ENCODE measurements at places on chromosomes 13 and 19.

- DNase-seq: no peak
Measured at GRCh38 chr19:37964109-37964508, 57.1 kb downstream of the SIPA1L3 start.

GRCh38 chr13:82294226-82294625 lies 1588.0 kb downstream of the SLITRK1 start:
- DNase-seq: no peak

DNA sequence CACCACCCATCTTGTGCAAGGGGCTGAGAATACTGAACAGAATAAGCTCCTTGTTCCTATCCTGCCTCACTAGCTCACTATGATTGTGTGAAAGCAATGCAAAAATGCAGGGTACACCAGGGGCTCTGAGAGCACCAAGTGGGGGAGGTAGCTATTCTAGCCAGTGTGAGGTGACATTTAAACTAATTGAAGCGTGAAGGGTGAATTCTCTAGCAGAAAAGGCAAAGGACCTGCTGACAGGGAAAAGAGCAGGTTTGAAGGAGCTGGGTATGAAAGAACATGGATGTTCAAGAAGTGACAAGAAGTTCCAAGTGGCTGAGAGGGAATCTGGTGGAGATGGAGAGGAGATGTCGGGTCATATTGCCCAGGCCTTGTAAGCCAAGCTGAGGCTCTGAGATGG lies 64.2 kb downstream of the SIAH3 start:
- DNase-seq: no peak

GRCh38 chr19:58407658-58408151 lies 744 bp upstream of the ZNF584 start:
- peak; percentile 26 for DNase-seq

GRCh38 chr19:48833049-48833448 lies 3.2 kb downstream of the HSD17B14 start:
- no peak for DNase-seq

DNA sequence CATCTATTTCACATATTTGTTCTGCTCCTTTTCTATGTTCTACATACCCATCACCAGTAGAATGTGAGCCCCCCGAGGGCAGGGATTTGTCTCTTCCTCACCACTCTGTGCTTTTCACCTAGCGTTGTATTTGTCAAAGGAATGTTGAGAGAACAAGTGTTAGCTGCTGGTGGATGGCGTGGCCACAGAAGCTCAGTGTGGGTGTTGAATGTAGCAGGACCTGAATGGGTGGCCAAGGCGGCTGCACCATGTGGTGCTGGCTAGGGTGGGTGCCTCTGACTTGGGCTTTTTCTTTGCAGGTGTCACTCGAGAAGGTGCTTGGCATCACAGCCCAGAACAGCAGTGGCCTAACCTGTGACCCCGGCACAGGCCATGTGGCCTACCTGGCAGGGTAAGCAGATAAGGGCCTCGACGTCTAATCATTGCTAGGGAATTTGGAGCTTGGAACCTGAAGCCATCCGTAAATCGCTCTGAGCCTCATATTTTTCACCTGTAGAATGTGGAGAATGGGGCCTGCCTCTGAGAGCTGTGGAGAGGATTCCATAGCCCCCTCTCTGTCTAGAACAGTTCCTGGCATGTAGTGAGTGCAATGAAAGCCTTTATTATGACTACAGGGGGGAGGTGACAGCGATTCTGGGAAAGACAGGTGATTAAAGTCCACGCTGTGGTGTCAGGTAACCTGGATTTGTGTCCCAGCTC lies 3.9 kb downstream of the WDR62 start:
- no peak for DNase-seq

DNA sequence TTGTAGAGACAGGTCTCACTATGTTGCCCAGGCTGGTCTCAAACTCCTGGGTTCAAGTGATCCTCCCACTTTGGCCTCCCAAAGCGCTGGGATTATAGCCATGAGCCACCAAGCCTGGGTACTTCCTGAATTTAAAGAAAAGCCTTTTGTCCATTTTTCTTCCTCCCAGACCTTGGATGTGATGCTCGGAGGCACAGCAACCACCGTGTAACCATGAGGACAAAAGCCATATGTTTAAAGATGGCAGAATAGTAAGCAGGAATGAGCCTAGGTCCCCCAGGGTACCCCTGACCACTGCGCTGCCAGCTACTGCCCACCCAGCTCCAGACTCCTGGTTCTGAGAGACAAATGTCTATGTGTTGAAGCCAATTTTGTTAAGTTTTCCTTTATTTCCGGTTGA lies 31.1 kb downstream of the ZC3H4 start:
- DNase-seq: no peak

DNA sequence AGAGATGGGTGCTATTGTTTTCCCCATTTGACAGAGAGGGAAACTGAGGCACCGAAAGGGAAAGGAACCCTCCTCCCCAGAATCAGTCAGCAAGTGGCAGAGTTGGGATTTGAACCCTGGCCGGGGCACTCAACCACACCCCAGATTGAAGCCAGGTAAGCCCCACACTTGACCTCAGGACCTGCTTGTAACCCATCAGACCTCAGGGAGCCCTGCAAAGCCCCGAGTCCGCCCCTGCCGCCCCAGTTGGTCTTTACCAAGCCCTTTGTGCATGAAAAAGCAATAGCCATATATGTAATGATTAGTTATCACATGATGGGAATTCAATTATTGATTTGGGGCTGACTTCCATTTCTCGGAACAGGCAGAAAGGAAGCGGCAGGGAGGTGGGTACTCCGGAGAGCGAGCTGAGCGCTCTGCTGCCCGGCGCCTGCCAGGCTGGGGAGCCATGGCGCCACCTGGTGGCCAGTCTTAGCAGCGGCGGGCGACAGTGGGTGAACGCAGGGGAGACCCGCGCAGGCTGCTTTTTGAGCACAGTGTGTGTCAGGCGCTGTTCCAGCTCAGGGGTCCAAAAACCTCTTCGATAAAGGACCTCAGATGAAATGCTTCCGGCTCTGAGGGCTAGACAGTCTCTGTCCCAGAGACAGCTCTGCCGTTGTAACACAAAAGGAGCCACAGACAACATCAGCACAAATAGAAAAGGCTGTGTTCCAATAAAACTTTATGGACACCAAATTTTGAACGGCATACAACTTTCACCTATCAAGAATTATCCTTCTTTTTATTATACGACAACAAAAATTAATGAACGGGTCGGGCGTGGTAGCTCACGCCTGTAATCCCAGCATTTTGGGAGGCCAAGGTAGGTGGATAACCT lies 82.9 kb upstream of the CACNA1A start:
- peak; percentile 83 for DNase-seq

GRCh38 chr13:101139081-101139480 lies 277.2 kb downstream of the NALCN start:
- no peak for DNase-seq

DNA sequence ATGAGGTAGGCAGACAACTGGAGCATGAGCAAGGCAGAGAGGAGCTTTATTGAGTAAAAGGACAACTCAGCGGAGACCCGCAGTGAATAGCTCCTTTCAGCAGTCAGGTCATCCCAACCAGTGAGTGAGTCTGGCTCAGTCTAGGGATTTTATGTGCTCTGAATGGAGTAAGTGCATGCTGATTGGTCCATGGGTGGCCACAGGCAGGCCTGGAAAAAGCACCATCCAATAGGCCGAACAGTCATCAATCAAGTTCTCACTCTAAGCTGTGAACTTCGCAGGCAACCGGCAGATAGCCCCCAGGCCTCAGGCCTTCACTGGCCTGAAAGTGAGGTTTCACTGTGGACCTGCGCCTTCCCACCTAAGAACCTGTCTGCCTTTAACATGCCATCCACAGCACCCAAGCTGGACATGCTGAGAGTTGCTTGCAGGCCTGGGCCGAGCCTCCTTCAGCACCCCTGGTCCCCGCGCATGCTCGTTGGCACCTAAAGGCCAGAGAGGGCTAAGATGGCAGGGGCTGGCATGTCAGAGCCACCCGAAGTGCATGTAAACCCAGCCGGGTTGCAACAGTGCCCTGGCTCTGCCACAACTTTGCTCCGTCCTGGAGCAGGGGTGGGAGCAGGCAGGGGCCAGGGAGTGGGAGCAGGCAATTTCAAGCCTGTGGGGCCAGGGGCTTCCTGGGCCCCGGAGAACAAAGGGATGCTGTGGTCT lies 698.7 kb downstream of the SLITRK1 start:
- no peak for DNase-seq

DNA sequence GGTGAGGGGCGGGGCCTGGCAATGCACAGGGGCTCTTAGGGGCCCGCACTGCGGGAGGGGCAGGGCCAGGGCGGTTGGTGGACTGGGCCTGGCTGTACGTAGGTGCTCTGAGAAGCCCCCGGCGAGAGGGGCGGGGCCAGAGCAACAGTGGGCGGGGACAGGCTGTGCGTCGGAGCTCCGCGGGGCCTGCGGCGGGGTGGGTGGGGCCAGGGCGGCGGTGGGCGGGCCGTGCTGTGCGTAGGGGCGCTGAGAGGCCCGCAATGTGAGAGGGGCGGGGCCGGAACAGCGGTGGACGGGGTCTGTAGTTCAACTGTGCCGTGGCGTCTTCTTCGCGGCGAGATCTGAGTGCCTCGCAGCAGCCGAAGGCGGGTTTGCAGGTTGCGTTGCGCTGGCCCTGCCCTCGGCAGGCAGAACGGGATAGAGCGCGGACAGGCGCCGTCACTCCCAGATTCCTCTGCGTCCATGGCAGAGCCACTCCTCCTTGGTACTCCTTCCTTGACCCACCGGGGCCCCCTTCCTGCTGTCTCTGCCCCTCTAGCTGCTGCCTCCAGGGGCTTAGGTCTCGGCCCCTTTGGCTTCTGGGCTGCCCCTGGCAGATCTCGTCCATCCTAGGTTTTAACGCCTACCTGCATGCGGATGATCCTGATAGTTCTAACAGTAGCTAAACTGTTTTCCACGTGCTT lies 33.2 kb downstream of the CCNE1 start:
- DNase-seq: peak; percentile 97
